Smooth muscle cell of the umbilical artery (primary cell): ENCODE measurements at places on chromosomes 4 and X. TPM values are rescaled to one million over a fixed set of nuclear protein-coding genes. Genes with fewer than 3 reads are reported as not detected.

Gene UBL4A
- total RNA-seq = 55.2 and 63.8 TPM in 2 replicates

Gene PLXNB3
- 6.2 and 24.6 TPM in 2 replicates for total RNA-seq

Gene SMIM10
- total RNA-seq = 1.8 and 3.6 TPM in 2 replicates

Gene FANCB
- 4.5 and 7.5 TPM in 2 replicates for total RNA-seq

Gene SPIN2B
- total RNA-seq = 4.5 and 7.7 TPM in 2 replicates

Gene MMRN1
- 0.42 and 1.2 TPM in 2 replicates for total RNA-seq

Gene ADH1A
- not detected in 2 replicates for total RNA-seq

Gene DUX4
- total RNA-seq = not detected in 2 replicates

Gene PF4V1
- total RNA-seq = 0.78 and 9.2 TPM in 2 replicates

Gene GRIA2
- not detected in 2 replicates for total RNA-seq

Gene GATA1
- total RNA-seq = not detected in 2 replicates

Gene TLR8
- total RNA-seq = not detected in 2 replicates

Gene EXOSC9
- 23.7 and 27.9 TPM in 2 replicates for total RNA-seq

Gene CXCL10
- not detected in 2 replicates for total RNA-seq

Gene HSFX1
- 0.89 and 1.6 TPM in 2 replicates for total RNA-seq

Gene ARX
- total RNA-seq = not detected in 2 replicates
